MV-4-11 (cell line): ENCODE measurements at places on chromosomes 2 and 18.

DNA sequence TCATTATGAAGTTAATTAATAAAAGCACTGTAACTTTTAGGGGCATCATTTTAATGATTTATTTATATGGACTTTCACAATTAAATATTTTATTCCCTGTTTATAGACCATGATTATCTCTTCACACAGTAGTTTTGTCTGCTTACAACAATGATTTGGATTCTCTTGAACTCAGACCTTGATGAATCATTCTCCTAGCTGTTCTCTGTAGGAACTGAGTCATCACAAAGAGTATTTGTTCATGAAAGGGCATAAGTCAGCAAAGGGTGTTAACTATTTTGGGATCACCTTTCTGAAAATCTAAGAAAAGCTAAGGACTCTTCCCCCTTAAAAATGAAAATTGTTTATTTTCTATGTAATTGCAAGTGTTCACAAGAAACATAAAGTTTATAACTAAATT, 461.1 kb upstream of the UBE2E3 start:
- DNase-seq = no peak

DNA sequence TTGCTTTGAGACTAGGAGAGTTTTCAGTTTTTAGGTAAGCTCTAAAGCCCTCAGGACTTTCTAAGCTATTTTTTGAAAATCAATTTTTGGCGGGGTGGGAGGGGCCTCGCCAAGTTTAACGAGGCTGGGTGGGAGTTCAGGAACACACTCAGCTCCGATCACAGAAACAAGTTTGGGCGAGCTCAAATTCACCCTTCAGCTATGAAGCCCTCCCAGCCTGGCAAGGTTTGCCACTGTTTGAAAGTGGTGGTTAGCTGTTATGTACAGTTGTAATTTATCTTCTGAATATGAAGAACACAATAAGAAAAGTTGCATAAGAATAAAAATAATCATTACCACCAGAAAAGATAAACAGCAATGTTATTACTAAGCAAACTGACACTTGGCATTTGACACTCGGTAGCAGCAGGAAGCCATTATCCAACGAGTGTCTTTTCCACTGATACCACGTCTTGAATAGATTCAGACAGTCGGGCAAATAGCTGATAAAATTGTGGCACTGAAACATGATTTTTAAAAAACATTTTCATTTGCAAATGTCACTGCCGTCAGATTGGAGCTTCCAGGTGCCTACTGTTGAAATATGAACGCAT, 59.8 kb downstream of the KCTD1 start:
- no peak for DNase-seq

DNA sequence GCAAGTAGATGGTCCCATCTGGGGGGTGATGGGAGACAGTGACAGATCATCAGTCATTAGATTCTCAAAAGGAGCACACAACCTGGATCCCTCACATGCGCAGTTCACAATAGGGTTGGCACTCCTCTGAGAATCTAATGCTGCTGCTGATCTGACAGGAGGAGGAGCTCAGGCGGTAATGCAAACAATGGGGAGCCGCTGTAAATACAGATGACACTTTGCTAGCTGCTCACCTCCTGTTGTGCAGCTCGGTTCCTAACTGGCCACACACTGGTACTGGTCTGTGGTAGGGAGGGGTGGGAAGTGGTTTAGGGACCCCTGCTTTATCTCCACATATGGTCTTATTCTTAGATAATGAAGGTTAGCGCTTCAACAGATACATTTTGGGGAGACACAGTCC, 506.6 kb downstream of the PLCL1 start:
- no peak for DNase-seq

DNA sequence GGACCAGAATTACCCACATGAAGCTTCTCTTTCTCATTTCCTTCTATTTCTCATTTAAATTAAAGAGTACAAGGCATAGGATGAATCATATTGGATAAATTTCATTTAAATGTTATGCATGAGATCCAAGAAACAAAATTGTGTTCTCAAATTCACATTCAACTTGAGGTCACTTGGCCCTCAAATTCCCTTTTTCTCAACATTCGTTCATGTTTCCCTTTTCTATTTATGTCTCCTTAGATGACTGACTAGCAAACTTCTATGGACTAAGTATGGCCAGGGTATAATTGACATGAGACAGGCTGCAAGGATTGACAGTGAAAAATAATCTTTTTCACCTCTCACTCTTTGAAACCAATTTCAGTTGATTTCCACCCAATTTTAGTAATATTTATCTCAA, 4.0 kb upstream of the LDLRAD4 start:
- DNase-seq = peak; percentile 69

DNA sequence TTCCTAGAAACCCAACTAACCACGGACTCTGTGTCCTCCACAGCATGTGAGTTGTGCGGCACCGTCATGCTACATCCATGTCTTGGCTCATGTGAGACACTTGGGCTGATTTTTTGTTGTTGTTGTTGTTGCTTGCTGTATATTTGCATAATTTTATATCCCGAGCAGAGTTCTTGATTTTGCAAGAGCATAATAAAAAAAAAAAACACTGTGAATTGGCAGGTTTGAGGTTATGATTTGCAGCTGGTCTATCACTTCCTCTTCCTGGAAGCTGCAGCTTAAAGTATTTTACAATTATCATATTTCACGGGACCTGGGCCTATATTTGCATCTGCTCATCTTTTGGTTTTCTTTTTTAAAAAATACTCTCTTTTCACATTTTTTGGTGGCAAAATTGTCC, 142.3 kb upstream of the NRP2 start:
- peak; percentile 47 for DNase-seq

GRCh38 chr2:189109921-189110397, 69.6 kb downstream of the COL5A2 start:
- no peak for DNase-seq
